ENCODE measurements at places on chromosomes 2 and 18.

GRCh38 chr2:174486563-174487107 lies at the start of gene GPR155:
GPR155 (minus strand) TSS chr2:174487029; CDS start chr2:174481956, 5,073 bp downstream.
- peak; percentile 86 for DNase-seq

GRCh38 chr2:9705196-9705595 lies 74.4 kb upstream of the YWHAQ start:
- no peak for DNase-seq

DNA sequence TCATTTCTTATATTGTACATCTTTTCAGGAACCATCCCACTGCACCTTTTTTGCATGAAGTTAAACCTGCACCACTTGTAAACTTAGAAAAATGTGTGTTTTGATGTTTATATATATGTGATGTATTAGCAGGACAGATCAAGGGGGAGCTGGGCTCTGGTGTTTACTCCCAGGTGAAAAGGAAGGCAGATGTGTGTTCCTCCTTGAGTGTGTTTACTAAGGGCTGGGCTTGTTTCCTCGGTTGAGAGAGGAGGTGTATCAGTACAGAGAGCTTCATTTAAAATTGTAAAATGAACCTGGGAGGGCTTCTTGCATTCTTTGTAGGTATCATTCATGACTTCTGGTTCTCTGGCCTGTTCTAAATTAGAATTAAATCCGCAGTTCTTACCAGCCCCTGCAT lies 14.8 kb downstream of the LPIN1 start:
- no peak for DNase-seq

DNA sequence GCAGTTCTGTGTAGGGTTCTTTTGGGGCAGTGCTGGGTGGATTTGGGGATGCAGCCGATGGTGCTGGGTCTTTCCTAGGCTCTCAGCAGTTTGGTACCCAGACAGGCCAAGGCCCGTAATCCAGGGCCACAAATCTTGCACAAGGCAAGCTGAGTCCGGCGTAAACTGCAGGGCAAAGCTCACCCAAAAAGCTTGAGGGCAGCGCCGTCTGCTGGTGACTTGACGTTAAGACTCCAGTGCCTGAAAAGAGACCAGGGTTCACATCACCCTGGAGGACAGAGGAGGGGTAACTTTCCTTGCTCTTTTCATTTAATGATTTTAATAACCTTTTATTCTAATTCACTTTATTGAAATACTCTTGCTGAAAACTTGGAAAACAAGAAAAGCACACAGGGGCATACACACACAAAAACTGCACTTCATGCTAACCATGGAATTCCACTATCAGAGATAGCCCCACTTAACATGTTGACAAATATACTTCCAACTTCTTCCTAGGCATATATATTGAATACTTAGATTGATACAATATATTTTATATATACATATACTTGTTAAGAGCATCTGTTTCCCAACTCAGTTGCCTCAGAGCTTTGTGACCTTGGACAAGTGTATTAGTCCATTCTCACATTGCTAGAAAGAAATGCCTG lies 38.9 kb downstream of the CNGA3 start:
- DNase-seq = peak; percentile 47

DNA sequence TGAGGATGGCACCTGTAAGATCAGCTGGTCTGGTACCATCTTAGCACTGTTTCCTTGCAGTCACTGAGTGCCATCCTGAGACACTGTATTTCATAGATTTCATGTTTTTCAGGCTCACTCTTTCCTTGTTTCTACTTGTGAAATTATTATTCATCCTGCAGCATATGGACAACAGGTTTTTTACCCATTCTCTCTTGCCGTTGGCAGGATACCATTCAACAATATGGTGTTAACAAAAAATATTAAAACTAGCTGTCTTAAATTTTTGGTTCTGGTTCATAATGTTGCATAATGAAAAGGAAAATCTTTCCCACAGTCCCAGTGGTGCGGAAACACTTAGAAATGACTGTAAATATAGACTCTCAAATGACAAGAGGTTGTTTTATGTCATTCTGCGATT lies 23.1 kb upstream of the ATG16L1 start:
- DNase-seq = no peak

DNA sequence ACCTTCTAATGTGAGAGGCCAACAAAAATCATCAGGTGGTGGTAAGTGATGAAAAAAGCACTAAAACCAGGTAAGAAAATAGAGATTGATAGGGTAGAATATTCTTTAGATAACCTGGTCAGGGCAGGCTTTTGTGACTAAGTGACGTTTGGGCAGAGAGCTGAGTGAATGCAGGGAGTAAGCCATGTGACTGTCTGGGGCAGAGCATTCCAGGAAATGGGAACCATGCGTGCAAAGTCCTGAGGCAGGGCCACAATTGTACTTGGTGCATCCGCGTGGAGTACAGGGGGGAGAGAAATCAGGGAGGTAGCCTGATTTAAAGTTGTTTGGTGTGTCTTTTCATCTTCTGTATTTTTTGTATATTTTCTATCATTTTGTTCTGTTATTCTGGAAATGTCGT lies 102.5 kb downstream of the LYPD6B start:
- DNase-seq = no peak

- DNase-seq = no peak
Observed at GRCh38 chr2:232957657-232958090, 55.4 kb downstream of the NGEF start.

DNA sequence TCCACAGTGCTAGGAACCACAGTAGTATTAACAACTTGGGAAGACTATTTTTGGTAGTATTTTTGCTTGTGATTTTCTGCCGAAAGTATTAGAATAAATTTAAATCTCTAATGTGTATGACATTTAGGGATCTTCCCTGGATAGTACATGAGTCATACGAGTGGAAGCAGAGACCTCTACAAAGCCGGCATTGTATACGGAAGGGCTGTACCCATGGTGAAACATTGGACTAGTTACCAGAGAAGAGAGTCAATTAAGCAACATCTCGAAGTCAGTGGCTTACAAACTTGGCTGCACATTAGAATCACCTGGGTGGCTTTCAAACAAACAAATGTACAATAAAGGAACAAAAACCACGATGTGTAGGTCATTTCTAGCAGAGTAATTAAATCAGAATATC lies 1131.7 kb upstream of the LRRTM1 start:
- no peak for DNase-seq

- no peak for DNase-seq
Observed at GRCh38 chr2:235229236-235229635, 264.6 kb upstream of the AGAP1 start.

- no peak for DNase-seq
Observed at GRCh38 chr2:24863641-24864040, 56.4 kb downstream of the ADCY3 start.

DNA sequence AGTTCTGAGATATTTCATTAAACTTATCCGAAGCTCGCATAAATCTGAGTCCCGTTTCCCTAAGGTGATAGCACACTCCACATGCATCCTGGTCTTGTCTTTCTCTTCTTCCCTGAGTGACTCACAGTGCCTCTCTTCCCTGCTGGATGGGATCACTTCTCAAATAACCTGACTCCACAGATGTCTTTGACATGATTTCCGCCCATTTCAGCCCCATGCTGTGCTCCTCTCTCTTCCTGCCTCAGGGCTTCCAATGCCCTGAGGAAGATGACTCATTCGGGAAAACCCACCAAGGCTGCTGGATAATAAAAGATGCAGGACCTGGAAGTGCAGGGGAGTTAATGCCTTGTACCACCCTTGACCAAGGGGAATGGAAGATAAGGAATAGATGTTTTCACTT lies 441.7 kb upstream of the SOX11 start:
- no peak for DNase-seq

- no peak for DNase-seq
Observed at GRCh38 chr18:32468147-32468845, 2.4 kb downstream of the GAREM1 start.

- DNase-seq = no peak
Observed at GRCh38 chr2:187774551-187775071, 220.4 kb upstream of the TFPI start.

DNA sequence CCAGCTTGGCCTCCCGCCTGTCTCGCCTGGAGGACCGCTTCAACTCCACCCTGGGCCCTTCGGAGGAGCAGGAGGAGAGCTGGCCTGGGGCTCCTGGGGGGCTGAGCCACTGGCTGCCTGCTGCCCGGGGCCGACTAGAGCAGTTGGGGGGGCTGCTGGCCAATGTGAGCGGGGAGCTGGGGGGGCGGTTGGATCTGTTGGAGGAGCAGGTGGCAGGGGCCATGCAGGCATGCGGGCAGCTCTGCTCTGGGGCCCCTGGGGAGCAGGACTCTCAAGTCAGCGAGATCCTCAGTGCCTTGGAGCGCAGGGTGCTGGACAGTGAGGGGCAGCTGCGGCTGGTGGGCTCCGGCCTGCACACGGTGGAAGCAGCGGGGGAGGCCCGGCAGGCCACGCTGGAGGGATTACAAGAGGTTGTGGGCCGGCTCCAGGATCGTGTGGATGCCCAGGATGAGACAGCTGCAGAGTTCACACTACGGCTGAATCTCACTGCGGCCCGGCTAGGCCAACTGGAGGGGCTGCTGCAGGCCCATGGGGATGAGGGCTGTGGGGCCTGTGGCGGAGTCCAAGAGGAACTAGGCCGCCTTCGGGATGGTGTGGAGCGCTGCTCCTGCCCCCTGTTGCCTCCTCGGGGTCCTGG lies 3.7 kb upstream of the KHK start:
- DNase-seq = no peak

DNA sequence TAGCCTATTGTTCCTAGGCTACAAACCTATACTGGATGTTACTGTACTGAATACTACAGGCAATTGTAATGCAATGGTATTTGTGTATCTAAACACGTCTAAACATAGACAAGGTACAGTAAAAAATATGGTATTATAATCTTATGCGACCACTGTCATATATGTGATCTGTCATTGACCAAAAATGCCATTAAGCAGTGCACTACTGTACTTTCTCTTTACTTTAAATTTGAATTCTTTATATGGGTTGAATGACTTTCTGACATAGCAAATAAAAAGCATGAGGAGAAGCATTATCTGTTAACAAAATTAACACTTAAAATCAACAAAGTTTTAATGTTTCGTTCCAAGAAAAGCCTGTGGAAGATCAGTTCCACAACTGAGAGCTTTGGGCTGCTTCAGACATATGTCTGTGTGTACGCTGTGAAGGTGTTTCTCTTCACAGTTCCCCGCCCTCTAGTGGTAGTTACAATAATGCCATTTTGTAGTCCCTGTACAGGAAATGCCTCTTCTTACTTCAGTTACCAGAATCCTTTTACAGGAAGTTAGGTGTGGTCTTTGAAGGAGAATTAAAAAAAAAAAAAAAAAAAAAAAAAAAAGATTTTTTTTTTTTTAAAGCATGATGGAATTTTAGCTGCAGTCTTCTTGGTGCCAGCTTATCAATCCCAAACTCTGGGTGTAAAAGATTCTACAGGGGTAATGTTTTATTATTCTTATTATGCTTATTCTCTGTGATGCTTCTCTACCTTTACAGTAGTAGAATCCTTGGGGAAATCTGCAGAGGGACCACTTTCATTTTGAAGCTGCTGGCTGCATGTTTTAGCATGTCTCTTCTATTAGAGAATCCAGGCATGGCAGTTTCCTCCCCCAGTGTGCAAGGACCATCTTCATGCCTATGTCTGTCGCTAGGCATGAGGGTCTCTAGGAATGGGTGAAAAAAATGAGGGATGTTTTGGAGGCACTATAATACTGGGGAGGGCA lies 54.5 kb downstream of the SCN2A start:
- DNase-seq = peak; percentile 22

DNA sequence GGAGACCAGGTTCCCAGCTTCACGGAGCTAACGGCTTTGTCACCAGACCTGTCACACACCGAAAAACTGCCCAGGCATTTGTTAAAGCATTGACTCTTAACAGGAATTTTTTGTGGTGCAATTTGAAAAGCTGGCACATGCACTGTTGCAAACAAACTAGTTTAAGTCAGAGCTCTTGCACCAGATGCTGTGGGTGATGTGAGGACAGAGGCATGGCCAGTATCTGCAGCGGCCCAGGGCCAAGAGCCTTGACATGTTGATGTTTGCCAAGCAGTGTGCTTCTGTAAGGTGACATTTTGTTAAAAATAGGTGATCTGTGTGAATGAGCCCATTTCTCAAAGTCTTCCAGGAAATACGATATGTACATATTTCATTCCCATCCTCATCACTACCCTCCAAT lies 142.5 kb downstream of the MTCL1 start:
- no peak for DNase-seq

DNA sequence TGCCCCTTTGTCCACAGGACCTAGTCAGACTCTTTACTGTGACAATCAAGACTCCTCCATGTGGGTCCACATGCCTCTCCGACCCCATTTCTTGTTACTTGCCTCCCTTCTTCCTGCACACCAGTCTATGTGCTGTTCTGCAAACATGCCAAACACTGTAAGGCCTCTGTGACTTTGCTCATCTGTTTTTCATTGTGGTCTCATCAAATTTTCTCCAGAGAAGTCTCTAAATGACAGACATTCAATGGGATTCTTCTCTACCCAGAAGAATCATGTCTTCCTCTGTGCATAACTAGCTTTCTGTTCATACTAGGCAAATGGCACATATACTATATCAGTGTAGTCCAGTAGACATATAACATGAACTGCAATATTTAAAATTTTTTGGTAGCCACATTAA lies 43.0 kb upstream of the KCNE4 start:
- DNase-seq = no peak

DNA sequence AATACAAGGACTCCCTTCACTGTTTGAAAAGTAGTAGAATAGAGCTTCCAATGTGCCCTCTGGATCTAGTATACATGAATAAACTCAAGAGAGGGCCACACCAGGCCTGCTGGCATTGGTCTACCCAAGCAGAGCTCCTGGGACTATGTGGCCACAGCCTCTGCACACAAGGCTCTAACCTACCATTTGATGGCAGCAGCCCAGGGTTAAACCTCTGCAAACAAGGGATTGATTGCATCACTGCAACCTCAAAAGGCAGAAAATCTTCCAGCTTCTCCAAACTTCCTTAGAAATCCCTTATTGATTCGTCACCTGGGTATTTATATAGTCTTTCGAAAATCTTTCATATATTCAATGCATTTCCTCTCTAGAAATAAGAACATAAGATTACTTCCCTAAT lies 147.6 kb upstream of the SETBP1 start:
- DNase-seq = no peak

GRCh38 chr2:161332371-161332967 lies 24.2 kb downstream of the PSMD14 start:
- no peak for DNase-seq

DNA sequence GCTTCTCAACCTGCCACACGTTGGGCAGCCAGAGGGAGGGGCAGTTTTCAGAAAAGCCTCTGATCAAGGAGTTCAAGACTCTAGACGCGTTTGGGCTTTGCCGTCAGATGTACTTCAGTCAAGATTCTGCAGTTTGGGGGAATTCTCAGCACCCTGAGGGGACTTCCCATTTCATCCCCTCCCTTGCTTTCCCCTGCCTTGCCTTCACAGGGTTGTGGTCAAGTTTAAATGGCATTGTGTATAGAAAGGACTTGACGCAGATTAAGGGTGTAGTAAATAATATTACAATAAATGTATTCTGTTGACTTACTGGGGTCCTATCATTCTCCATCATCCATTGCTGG lies 198.3 kb upstream of the NABP1 start:
- no peak for DNase-seq

- no peak for DNase-seq
Observed at GRCh38 chr2:68812251-68812650, 58.9 kb downstream of the BMP10 start.

DNA sequence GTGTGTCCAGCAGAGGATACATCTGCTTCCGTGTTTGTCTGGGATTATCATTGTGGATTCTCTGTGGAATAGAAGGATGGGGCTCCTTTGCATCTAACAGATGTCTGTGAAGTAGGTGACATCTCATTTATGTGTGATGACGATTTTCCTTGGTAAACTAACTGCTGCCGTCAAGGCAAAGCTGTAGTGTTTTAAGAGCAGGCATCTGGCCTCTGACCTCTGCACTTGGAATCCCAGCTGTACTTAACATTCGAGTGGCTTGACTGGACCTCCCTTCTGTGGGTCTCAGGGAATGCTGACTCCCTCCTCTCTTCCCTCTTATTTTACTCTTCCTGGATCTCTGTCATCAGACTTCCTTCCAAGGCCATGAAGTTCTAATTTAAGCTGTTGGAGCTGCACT lies 56.4 kb downstream of the DCDC2C start:
- DNase-seq = no peak
